ACHN (cell line): ENCODE measurements at places on chromosomes 4 and X.
A peak's percentile ranks its signal among the peaks of the same experiment; 100 is the strongest.

DNA sequence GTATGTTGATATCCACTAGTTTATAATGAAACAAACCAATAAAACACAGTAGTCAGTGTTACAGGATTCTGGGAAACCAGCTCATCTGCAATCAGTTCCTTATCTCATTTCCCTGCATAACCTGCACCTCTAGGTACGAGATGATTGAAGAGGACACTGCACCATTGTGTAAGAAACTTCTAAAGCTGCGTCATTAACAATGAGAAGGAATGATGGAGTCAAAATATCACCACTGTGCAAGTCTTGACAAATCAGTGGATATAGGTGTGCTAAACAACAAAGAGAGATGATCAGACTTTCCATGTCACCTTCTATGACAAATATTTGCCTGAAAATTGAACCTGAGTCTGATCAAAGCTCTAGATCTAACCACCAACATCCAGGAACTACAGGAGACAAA is 40.7 kb upstream of the DHX15 start:
- DNase-seq, result no peak

DNA sequence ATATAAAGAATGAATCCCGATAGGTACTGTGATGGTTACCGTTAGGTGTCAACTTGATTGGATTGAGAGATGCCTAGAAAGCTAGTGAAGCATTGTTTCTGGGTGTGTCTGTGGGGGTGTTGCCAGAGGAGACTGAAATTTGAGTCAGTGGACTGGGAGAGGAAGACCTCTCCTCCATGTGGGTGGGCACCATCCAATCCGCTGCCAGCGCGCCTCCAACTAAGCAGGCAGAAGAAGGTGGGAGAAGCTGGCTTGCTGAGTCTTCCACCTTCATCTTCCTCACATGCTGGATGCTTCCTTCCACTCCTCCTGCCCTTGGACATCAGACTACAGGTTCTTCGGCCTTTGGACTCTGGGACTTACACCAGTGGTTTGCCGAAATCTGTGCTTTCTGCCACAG is 40.1 kb downstream of the WFS1 start:
- DNase-seq, result no peak

DNA sequence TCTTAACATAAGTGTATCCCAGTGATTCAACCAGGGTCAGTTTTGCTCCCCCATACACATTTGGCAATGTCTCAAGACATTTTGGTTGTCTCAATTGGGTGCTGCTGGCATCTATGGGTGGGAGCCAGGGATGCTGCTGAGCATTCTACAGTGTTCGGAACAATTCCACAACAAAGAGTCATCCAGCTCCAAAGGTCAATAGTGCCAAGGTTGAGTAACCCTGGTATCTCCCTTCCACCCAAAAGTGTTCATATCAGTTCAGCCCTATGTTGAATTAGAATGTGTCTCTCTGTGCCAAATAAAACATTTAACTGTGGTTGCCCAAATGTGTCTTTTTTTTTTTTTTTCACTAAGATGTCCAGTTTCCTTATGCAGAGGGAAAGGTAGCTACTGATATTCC is 129.4 kb upstream of the RAI2 start:
- DNase-seq, result no peak

- no peak for DNase-seq
These were observed 1030.9 kb downstream of the FSTL5 start for GRCh38 chr4:161132715-161133425.

- peak; percentile 24 for DNase-seq
These were observed 458 bp downstream of the GRIPAP1 start for GRCh38 chrX:49001521-49002090.

- no peak for DNase-seq
These were observed 33.4 kb downstream of the COX18 start for GRCh38 chr4:73036123-73036522.

DNA sequence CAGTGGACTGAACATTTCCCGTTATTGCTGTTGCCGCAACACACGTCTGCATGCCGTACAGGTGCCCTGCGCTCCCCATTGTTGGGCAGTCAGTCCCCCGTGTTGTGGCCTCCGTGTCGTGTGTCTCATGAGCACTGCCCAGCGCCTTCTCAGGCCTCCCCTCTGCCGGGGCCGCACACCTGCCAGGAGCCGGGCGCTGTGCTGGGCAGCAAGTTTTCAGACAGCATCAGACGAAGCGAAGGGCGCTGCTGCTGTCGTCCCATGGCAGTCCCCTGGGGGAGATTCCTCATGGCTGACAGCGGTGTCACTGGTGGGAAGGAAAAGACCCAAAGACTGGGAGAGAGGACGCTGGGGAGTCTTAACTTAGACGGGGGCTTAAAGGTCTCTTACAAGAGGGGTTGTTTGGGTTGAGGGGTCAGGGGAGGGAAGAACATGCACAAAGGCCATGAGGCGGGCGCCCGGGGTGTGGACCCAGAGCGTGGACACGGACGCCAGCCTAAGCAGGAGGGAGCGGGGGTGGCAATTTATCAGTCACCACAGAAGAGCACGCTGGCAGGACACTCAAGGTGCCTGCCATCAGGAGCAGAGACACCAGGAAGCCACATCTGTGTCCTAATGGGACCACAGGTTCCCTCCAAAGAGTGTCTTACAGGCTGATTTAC is 47.3 kb downstream of the RGS12 start:
- DNase-seq, result no peak

- no peak for DNase-seq
These were observed 62.0 kb downstream of the MBNL3 start for GRCh38 chrX:132426695-132427281.

- peak; percentile 2 for DNase-seq
These were observed 29.8 kb upstream of the SLC7A3 start for GRCh38 chrX:70960730-70961129.

DNA sequence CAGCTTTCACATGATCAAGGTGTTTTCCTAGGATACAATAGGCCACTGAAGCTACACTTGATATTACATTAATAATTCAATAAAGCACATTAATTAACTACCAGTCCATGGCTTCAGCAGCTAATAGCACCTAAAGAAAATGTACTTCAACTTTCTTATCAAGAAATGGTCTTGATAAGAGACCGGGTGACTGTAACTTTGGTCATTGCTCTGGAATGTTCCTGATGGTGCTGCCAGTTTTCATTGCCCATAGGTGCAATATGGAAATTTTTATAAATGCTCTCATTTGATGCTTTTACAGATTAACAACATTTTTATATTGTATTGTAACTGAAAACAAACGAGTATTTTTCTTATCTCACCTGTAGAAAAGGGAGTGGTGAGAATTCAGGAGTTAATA is 165.4 kb downstream of the SHROOM3 start:
- DNase-seq, result no peak

- no peak for DNase-seq
These were observed 199.8 kb upstream of the SFRP2 start for GRCh38 chr4:153988492-153989363.

DNA sequence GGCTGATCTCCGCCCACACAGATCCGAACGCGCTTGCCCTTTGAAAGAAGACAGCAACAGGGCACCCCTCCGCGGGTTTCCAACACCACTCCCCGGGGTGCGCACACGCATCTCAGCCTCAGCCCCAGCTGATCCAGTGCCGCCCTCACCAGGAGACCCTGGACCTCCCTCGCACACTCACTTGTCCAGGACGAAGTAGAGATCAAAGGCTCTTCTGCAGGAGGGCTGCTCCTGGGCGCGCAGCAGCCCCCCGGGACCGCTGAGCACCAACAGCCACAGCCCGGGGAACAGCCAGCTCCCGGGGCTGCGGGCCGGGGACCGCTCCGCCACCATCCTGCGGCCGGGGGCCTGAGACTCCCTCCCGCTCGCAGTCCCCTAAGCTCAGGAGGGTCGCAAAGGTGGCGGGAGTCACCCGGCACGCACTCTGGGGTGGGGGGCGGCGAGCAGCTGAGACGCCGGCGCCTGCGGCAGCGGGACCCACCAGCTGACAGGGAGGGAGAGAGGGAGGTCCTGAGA is 743 bp downstream of the ANTXR2 start:
- DNase-seq, result peak; percentile 64

DNA sequence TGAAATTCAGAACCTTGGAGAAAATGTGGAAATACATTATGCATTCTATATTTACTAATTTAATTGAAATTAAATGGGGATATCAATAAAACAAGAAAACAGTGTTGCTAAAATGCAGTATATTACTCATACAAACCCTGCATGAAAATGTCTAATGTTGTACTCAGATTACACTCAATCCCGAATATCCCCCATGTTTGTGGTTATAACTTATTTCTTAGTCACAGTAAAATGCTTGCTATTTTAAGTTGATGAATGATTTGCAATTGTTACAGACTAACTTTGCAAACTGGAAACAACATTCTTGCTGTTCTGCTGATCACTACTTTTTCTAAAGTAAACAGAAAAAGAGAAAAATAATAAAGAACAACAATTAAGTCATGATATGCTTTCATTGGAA is 33.1 kb upstream of the ANXA10 start:
- DNase-seq, result no peak

DNA sequence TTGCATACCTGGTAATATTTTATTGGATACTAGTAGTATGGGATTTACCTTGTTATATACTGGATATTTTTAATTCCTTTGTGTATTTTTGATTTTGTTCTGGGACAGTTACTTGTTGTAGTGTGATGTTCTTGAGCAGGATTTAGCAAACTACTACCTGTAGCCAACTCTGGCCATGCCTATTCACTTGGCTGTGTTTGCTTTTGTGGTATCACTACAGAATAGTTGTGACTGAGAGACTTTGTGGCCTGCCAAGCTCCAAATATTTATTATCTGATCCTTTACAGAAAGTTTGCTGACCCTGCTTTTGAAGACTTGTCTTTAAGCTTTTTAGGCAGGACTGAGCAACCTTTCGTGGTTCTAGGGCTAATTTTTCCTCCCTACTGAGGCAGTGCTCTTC is 17.8 kb downstream of the ZCCHC4 start:
- no peak for DNase-seq

GRCh38 chr4:41751449-41752061 is 3.0 kb upstream of the PHOX2B start:
- DNase-seq, result no peak

DNA sequence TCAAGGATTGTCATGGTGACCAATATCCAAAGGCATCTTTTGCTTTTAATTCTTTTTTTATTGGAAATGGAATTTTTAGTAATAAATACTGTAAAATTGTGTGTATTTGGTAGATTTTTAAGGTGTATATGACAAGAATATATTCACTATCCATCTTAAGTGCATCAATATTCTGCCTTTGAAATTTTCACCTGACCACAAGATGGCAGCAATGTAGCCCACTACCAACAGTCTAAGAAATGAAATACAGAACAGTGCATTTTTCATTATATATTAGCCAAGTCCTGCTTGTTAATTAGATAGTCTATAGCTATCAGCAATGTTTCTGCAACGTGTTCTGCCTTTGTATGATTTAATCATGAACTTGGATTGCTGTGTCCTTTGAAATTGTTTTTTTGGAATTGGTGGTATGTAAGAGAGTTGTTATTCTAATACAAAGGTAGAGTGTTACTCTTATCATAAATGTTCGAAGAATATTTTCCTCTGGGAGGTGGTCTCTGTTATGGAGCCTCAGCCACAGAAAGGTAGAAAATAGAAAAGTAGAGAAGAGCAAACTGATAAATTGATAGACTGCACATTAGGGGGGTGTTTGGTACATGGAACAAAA is 38.2 kb downstream of the HPGDS start:
- DNase-seq, result peak; percentile 30

DNA sequence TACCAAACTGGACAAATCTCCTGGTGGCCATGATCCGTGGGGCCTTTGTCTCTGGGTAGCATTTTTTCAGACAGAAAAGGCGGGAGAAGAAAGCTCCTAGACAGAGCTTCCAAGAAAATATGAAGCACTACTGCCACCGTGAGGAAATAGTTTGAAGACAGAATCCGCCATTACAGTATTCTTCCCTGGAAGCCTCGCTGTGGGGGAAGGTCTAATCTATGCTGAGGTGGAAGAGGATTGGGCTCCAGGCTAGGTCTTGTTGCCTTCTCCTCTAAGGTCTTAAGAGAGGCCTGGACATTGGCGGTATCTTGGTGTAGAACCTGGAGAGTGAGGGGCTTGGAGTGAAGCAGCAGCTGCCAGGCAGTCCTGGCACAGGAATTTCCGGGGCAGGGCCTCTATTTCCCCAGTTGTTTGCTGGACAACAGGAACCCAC is 218.9 kb downstream of the OR13H1 start:
- DNase-seq, result no peak

DNA sequence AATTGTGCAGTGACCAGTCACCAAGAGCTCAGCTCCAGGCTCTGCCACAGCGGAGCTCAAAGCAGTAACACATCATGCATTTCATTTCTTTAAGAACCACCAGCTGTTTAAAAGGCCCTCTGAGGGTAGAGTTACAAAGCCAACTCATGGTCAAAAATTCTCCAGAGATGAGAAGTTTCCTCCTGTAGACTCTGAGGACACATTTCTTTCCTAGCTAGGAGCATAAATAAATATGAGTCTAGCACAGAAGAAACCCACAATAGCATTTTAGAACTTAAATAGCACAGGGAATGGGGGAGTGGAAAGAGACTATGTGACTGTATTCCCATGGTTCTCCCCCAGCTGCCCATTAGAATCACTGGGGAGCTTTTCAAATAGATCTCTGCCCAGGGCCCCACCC is 6.5 kb upstream of the CRMP1 start:
- no peak for DNase-seq

DNA sequence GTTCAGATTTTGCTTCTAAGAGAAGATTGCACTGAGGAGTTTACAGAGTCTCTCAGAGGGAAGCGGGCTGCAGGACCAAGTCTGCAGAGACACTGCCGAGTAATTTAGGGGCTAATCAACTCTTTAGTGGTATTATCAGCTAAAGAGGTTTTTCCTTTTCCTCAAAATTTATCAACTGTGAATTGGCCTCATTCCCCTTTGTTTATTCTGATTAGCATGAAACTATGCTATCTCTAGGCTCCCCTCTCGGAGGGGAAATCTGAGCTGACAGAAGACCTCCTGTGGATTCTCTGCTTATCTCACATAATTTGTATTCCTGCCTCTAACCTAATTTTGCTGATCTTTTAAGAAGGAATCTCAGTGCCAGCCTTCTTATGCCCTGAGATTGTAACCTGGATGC is 201.0 kb downstream of the DCTD start:
- DNase-seq, result no peak

DNA sequence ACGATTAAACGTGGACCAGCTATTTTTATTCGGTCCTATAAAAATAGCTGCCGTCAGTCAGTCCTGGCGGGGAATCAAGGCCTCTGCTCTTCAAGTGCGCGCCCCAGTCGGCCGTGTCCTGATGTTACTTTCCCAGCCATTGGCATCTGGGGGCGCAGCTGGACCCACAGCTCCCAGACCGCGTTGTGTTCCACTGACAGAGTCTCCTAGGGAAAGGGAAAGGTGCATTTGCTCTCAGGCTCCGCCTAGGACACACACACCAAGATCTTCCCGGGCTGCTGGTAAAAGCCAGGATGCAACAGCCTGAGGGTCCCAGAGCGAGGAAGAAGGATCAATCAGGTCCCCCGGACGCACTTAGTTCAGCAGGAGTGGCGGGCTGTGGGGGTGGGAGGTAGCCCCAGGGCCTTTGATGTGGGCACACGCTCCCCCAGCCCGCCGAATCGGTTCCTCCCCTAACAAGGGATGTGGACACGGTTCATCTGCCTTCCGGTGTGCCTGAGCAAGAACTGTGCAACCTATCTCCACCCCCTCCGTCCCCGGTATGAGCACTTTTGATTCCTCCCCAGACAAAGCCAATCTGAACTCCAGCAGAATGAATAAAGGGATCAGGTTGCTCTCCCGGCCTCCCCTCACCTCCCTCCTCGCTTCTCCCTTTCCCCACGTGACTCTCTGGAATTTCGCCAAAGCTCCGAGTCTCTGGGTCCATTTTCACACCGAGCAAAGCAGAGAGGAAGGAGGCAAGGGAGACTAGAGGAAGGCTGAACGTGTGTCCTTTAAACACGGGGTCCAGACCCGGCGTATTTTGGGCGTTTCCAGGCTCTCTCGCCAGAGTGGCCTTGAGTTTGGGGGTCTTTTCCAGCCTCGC is 626 bp upstream of the FRAS1 start:
- peak; percentile 79 for DNase-seq

GRCh38 chr4:41976775-41977516 is 4.6 kb upstream of the DCAF4L1 start:
- DNase-seq, result no peak
